Liver (tissue), 10 donors: ENCODE measurements at places on chromosomes 4 and X. TPM values are rescaled to one million over a fixed set of nuclear protein-coding genes. Genes with fewer than 3 reads are reported as not detected.

Gene ASB5
- total RNA-seq: not detected

DNA sequence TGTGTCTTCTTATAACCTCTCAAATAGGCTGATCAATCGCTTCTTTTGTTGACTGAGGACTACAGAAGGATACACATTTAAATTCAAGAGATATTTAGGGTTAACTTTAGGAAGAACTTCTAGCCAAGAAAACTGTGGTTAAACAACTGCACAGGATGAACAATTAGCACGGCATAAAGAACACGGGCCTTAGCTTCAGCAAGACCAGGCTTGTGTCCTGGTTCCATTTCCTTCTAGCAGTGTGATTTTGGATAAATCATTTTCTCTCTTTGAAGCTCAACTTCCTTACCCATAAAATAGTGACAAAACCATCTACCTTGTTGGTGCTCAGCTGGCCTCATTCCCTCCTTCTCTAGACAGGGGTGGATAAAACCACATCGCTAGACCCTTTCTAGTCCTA, 117.6 kb downstream of the TSPAN5 start:
- no peak overlapping the region for H3K4me3 ChIP-seq
- no peaks in the 10 kb centered on the region for H3K27me3 ChIP-seq
- no peak for DNase-seq

- peaks cover 5% of the 10 kb centered on the region for H3K36me3 ChIP-seq
- no peak overlapping the region for H3K4me3 ChIP-seq
- peaks cover 21% of the 10 kb centered on the region for H3K4me1 ChIP-seq
These were observed 3.9 kb downstream of the RPL10 start for GRCh38 chrX:154401918-154402621.

DNA sequence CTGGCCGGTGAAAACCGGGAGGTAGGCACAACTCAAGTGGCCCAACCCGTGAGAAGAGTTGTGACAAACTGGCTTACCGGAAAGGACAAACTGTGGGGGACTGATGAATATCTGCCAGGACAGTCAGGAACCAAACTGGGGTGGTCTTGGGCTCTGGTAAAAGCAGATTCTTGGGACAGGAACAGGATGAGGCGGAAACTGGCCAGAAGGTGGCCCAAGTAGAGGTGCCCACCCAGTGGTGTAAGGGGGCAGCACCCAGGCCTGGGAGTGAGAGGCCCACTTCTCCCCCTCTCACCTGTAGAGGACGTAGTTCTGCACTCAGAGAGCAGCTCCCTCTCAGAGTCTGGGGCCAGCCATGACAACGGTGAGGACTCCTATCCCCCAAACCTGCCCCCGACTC, 5.9 kb downstream of the CCDC120 start:
- no peak overlapping the region for H3K27ac ChIP-seq
- no peak for DNase-seq

- no peaks in the 10 kb centered on the region for H3K4me1 ChIP-seq
- H3K27me3 ChIP-seq: no peaks in the 10 kb centered on the region
These were observed 174.4 kb upstream of the FGF13 start for GRCh38 chrX:138885886-138886285.

DNA sequence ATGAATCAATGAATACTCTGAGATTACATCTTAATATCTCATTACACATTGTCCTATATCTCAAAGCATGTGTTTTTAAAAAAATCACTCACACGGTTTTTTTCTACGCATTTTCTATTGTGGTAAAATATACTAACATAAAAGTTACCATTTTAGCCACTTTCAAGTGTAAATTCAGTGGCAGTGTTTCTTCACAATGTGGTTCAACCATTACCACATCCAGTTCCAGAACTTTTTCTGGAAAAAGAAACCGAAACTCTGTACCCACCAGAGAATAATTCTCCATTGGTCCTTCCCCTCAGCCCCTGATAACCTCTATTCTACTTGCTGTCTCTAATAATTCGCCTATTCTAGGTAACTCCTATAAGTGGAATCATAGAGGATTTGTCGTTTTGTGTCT, 35.3 kb upstream of the ACSL1 start:
- no peaks in the 10 kb centered on the region for H3K36me3 ChIP-seq
- DNase-seq: no peak
- H3K4me3 ChIP-seq: no peak overlapping the region
- H3K27ac ChIP-seq: no peak overlapping the region
- no peaks in the 10 kb centered on the region for H3K4me1 ChIP-seq
- no peaks in the 10 kb centered on the region for H3K27me3 ChIP-seq

- no peak overlapping the region for H3K4me3 ChIP-seq
- H3K4me1 ChIP-seq: no peaks in the 10 kb centered on the region
These were observed 1892.3 kb upstream of the TENM3 start for GRCh38 chr4:180350901-180351300.

DNA sequence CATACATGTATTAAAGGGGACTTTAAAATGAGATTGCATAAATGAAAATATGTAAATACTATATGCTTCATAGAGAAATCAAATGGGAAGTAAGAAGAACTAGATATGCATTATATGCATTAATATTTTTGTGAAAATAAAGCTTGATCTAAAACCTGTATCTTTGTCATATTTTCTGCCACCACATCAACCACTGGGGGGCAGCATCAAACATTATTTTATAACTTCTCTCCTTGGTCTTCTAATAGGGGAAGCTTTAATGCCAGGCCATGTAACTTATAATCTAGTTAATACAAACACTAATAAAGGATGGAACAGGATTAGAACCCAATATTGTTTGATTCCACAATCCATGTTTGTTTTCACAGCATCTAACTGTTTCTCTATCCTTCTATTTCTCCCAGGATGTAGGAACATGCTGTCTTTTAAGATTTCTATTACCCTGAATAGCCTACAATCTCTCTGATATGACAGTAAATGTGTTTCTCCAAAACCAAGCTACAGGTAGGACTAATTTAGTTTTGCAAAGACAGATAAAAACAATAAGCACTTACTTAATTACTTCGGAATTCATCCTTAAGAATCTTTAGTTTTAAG, 10.0 kb downstream of the QRFPR start:
- H3K36me3 ChIP-seq: no peaks in the 10 kb centered on the region
- no peaks in the 10 kb centered on the region for H3K4me1 ChIP-seq
- no peak overlapping the region for H3K27ac ChIP-seq
- DNase-seq: no peak

GRCh38 chrX:119455264-119455663, 13.0 kb upstream of the SLC25A5 start:
- no peak for DNase-seq
- H3K27me3 ChIP-seq: no peaks in the 10 kb centered on the region
- no peak overlapping the region for H3K4me3 ChIP-seq
- no peaks in the 10 kb centered on the region for H3K4me1 ChIP-seq
- H3K36me3 ChIP-seq: peaks cover 5% of the 10 kb centered on the region
- no peak overlapping the region for H3K27ac ChIP-seq

DNA sequence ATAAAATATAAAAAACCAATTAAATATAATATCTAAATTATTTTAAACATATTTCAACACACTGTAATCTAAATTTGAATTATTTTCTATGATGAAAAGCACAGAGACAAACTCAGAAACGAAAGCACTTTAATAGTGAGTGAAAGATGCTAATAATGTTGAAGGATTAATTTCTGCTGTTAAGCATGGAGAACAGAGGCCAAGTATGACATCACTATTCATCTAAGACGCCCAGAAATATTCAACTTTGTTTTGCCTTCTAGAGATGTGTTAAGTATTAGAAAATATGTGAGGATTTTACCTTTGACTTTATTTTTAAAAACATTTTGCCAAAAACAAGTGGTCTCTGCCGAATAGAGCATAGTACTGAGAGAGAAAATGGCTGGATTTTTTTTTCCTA, 19.3 kb downstream of the ARHGEF6 start:
- no peak overlapping the region for H3K4me3 ChIP-seq
- no peaks in the 10 kb centered on the region for H3K36me3 ChIP-seq
- H3K27ac ChIP-seq: no peak overlapping the region

GRCh38 chr4:106530821-106531220, 162.2 kb upstream of the GIMD1 start:
- DNase-seq: no peak
- no peak overlapping the region for H3K27ac ChIP-seq
- no peaks in the 10 kb centered on the region for H3K4me1 ChIP-seq
- no peaks in the 10 kb centered on the region for H3K36me3 ChIP-seq

DNA sequence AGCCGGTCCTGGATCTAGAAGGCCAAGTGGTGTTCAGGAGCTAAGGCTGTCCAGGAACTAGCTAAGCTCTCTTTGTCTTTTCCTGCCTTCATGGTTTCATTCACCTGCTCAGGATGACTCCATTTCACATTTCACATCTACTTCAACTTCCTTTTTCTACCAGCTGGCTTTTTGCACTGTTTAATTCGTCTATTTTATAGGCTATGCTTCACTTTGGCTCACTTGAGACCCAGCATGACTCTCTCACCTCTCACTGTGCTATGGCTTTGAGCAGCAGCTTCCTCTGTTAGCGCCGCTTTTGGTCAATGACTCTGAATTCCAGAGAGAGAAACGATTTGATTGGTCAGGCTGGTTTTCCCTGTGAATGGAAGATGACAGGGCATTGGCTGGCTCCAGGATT, 213.5 kb upstream of the CLNK start:
- H3K27me3 ChIP-seq: no peaks in the 10 kb centered on the region
- no peak for DNase-seq
- no peak overlapping the region for H3K4me3 ChIP-seq
- H3K36me3 ChIP-seq: no peaks in the 10 kb centered on the region
- no peaks in the 10 kb centered on the region for H3K4me1 ChIP-seq

Gene BANK1
- 1.7 TPM for total RNA-seq

GRCh38 chr4:81447566-81448229, 24.0 kb downstream of the RASGEF1B start:
- peaks cover 1% of the 10 kb centered on the region for H3K4me1 ChIP-seq

DNA sequence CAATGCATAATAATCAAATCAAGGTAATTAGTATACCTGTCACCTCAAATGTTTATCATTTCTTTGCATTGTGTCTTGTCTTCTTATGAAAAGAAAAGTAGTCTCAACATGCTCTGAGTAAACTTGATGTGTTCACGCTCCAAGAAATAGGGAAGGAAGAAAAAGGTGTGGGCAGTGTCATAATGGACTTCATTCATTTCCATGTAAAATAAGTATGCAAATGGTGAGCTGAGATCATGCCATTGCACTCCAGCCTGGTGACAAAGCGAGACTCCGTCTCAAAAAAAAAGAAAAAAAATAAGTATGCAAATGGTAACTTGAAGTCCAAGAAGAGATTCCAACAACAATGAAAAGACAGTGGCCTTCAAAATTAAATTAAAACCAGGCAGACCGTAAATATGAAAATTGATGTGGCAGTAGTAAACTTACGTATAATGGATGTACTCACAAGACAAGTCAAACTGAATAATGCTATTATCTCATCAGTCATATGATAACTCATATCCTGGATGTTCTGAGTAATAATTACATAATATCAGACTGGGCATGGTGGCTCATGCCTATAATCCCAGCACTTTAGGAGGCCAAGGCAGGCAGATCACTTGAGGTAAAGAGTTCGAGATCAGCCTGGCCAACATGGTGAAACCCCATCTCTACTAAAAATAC, 6.0 kb upstream of the CWH43 start:
- no peaks in the 10 kb centered on the region for H3K27me3 ChIP-seq
- no peaks in the 10 kb centered on the region for H3K36me3 ChIP-seq
- H3K4me3 ChIP-seq: no peak overlapping the region

- no peak overlapping the region for H3K4me3 ChIP-seq
- no peaks in the 10 kb centered on the region for H3K27me3 ChIP-seq
- no peak for DNase-seq
- H3K27ac ChIP-seq: no peak overlapping the region
- no peaks in the 10 kb centered on the region for H3K36me3 ChIP-seq
These were observed 172.4 kb downstream of the PRDM5 start for GRCh38 chr4:120750152-120750525.

- no peaks in the 10 kb centered on the region for H3K4me1 ChIP-seq
- H3K36me3 ChIP-seq: no peaks in the 10 kb centered on the region
- no peaks in the 10 kb centered on the region for H3K27me3 ChIP-seq
- H3K27ac ChIP-seq: peak overlapping the region; percentile 50
These were observed 20.1 kb downstream of the GPR143 start for GRCh38 chrX:9745417-9746115.

Gene SPANXB1
- total RNA-seq: not detected
